MM.1S (cell line): ENCODE measurements at places on chromosomes 3 and 15.
A peak's percentile ranks its signal among the peaks of the same experiment; 100 is the strongest.

- DNase-seq: no peak
Measured at GRCh38 chr3:144553301-144553700, 581.7 kb downstream of the DIPK2A start.

DNA sequence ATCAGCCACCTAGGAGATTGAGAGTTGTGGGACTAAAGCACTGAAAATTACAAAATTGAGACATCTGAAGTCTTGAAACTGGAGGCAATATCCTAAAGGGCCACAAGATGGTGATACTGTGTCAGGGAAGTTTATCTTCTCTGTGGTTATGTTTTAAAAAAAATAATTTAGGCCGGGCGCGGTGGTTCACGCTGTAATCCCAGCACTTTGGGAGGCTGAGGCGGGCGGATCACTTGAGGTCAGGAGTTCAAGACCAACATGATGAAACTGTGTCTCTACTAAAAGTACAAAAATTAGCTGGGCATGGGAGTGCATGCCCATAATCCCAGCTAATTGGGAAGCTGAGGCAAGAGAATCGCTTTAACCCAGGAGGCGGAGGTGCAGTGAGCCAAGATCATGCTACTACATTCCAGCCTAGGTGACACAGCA is 17.9 kb upstream of the NIT2 start:
- peak; percentile 64 for DNase-seq

GRCh38 chr15:57235873-57236272 is 140.4 kb upstream of the CGNL1 start:
- DNase-seq: no peak

- no peak for DNase-seq
Measured at GRCh38 chr3:157275832-157276231, 115.9 kb upstream of the CCNL1 start.

GRCh38 chr3:181930105-181930504 is 218.4 kb downstream of the SOX2 start:
- DNase-seq: no peak

DNA sequence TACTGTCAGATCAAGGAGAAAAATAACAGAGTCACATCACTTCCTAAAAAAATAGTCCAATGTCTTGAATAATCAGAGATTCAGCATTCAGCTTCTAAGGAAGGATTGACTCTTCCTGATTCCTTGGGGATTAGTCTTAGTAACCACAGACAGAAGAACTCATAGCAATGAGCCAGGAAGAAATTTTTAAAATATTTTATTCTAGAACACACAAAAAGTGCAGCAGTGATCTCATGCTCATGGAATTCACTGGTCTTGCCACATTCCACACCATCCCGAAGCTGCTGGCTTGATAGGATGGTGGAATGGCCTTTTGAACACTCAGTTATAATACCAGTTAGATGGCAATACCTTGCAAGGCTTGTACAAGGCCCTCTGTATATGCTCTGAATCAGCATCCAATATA is 43.0 kb upstream of the ABI3BP start:
- DNase-seq: no peak

DNA sequence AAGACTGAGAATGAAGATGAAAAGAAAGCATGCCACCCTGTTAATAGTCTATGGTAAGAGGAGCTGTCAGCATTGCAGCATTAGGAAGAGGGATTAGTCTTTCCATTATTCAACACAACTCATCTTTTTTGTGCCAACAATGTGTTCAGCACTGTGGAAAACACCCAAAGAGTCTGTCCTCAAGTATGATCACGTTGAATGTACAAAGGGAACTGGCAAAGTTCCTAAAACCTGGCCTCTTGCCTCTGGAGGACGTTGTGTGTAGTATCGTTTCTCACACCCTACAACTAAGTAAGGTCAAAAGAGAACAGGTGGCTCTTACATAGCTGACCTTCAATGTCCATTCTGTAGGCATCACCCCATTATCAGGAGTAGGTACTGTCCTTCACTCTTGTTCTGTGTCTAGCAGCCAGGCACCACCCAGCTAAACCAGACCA is 147.9 kb upstream of the THBS1 start:
- DNase-seq: no peak

DNA sequence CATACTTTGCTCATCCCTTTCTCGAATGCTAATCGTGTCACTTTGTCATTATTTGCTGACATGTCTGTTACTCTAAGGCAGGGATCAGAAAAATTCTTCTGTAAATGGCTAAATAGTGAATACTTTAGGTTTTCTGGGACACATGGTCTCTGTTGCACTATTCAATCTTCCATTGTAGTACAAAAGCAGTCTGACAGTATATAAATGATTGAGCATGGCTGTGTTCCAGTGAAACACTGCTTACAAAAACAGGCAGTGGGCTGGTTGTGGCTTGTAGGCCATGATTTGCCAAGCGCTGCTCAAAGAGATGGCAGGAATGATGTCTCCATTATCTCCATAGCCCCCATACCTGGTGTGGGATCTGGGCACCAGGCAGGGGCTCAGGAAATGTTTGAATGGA is 45.6 kb downstream of the TMEM266 start:
- no peak for DNase-seq

GRCh38 chr15:74995182-74995778 is at the start of gene SCAMP5:
Gene SCAMP5, plus strand, starts transcription at chr15:74995563. Its CDS starts 16,277 bp downstream, at chr15:75011840.
- peak; percentile 98 for DNase-seq

GRCh38 chr3:33363113-33363800 is 76.9 kb downstream of the UBP1 start:
- no peak for DNase-seq

DNA sequence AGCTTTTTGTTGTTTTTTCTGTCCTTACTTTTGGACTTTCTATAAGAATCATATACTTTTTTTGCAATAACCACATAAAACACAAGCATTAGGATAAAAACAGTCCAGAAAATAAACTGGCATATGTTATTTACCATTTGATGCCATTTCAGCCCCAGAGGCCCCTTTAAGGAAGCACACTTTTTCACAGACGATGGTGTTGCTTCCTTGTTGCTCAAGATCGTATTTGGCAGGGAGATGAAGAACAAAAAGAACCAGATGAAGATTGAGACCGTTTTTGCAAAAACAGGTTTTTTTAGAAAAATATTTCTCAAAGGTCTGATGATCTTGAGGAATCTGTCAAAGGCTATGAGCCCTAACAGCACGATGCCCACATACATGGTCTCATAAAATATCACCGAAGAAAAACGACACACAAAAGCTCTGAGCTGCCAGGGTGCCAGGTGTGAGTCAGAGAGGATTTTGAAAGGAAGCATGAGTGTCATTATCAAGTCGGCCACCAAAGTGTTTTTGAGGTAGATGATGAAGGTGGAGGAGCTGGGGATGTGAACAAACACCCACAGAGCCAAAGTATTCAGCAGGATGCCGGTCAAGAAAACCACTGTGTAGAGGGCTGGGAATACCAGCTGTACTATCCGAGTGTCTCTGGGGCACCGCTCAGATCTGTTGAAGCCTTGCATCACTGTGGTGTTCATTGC is 902 bp downstream of the P2RY13 start:
- DNase-seq: no peak

DNA sequence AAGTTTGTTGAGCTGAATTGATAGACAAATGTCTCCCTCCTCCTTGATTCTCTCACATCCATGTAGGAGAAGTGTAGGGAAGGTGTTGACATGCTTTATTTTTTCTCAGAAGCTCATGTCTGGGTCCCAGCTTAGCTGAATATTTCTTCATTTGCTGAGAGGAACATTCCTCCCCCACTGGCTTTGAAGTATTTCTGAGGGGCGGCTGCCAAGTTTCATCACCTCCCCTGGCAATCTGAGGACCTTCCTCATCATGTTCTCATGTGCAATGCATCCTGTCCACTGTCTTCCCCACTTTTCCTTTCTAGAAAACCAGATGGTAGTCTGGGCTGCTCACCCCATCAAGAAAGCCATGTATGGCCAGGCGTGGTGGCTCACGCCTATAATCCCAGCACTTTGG is 168.9 kb upstream of the RGMA start:
- DNase-seq: no peak

DNA sequence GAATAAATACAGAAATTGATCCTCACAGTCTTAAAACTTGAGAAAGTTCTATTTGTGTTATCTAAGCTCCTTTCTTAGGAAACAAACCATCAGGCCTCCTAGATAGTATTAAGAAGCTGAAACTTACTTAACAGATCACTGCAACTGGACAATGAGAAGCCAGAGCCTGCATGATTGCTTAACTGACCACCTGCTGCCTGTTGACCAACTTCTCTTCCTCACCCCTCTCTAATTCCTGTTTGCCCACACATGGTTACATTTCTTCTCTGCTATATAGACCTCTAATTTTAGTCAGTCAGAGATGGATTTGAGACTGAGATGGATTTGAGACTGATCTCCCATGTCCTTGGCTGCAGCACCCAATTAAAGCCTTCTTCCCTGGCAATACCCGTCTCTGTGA is 13.5 kb downstream of the CCPG1 start:
- no peak for DNase-seq

- DNase-seq: no peak
Measured at GRCh38 chr3:72488738-72489035, 359.6 kb downstream of the SHQ1 start.

GRCh38 chr3:191051037-191051436 is 148.0 kb upstream of the OSTN start:
- peak; percentile 64 for DNase-seq

DNA sequence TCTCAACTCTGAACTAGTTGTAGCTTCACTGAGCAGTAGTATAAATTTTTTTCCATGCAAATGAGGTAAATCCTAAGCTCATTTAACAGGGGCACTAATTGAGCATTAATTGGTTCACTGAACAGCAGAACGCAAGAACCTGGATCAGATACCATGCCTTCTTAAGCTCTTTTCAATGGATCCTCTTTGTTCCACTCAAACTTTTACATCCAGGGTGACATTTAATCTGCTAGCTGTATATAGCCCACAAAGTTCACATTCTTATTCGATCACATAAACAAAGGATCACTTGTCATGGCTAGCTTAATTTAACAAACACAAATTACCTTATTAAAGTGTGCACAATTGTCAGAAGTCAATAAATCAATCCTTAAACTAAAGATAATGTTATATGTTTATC is 281.6 kb downstream of the CNTN6 start:
- no peak for DNase-seq

GRCh38 chr3:134326760-134327593 is 47.3 kb downstream of the AMOTL2 start:
- DNase-seq: no peak

DNA sequence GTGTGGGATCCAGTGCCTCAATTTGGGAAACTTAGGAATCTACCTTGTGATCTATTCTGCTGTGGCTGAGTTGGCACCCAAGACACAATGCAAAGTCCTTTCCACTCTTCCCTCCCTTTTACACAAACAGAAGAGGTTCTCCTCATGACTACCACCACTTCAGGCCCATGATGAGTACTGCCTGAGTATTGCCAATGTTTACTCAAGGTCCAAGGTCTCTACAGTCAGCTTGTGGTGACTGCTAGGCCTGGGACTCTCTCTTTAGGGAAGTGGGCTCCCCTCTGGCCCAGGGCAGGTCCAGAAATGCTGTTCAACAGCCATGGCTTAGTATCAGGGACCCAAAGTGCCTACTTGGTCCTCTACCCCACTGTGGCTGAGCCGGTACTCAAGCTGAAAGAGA is 56.8 kb upstream of the PEX5L start:
- no peak for DNase-seq

GRCh38 chr3:131020122-131020693 is 6.4 kb downstream of the ASTE1 start:
- DNase-seq: no peak

- DNase-seq: no peak
Measured at GRCh38 chr3:45748068-45748467, 48.3 kb downstream of the SLC6A20 start.

GRCh38 chr3:140830391-140830790 is 111.2 kb upstream of the SLC25A36 start:
- DNase-seq: no peak

DNA sequence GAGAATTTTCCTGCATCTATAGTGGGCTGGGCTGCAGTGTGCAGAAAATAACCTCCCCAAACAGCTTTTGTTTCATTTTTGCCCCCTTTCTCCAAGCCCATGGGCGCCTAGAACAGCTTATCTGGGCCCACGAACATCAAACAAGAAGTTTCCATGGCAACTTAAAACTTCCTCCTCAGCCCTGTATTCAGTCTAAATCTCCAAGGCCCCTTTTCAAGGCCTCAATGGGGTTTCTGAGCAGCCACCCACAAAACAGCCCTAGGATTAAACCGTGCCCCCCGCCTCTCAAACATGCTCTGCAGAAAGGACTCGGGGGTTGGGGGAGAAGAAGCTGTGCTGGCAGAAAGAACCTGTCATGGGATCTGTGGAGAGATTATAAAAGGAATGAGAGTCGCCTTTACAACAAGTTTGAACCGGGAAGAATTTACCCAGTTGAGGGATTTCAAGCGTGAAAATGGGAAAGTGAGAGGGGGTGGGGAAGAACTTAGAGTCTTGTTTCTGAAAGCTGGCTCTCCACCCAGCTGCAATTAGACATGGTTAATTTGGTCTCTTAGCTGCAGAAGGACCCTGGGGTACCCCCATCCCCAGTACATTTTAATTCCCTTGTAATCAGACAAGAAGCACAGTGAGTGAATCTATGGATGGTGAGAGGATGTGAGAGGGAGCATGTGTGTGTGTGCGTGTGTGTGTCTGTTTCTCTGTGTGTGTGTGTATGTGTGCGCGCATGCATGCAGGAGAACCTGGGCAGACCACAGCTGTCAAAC is 4.3 kb upstream of the FAM107A start:
- no peak for DNase-seq

DNA sequence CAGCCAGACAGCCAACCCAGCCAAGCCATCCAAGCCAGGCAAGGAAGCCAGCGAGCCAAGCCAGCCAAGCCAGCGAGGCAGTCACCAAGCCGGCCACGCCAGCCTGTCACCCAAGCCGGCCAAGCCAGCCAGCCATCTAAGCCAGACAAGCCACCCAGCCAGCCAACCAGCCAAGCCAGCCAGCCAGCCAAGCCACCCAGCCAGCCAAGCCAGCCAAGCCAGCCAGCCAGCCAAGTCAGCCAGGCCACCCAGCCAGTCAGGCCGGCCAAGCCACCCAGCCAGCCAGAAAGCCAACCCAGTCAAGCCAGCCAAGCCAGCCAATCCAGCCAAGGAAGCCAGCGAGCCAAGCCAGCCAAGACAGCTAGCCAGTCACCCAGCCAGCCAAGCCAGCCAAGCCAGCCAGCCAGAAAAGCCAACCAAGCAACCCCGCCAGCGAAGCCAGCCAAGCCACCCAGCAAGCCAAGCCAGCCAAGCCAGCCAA is 201.2 kb downstream of the GOLGA6L6 start:
- peak; percentile 9 for DNase-seq

DNA sequence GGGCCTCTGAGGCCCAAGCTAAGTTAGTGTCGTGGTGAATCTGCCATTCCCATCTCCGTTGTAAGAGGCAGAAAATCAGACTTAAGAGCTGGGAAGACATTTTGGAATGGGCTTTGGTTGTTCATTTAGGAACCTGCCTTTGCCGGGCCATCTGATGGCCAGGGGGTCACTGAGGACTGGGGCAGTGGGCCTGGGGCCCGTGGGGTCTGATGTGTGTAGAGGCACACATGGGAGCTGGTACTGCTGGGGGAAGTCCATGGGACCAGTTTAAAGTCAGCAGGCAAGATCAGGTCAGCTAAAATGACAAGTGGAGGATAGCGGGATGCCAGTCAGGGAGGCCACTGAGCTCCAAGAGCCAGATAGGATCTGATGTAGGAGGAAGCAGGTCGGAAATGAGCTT is 38.3 kb upstream of the RGMA start:
- no peak for DNase-seq
